Type B pancreatic cell (in vitro differentiated cells): ENCODE measurements at places on chromosomes 2 and 18.

GRCh38 chr2:102891296-102891695, 129.5 kb downstream of the TMEM182 start:
- H3K4me1 ChIP-seq = no peaks in the 10 kb centered on the region
- H3K4me3 ChIP-seq = no peak overlapping the region
- peaks cover 4% of the 10 kb centered on the region for H3K27me3 ChIP-seq
- H3K36me3 ChIP-seq = no peaks in the 10 kb centered on the region
- DNase-seq = no peak

- no peak overlapping the region for H3K4me3 ChIP-seq
- no peaks in the 10 kb centered on the region for H3K36me3 ChIP-seq
- DNase-seq = no peak
Observed at GRCh38 chr18:21315741-21316197, 73.7 kb downstream of the GREB1L start.

- no peak overlapping the region for H3K4me3 ChIP-seq
- no peaks in the 10 kb centered on the region for H3K4me1 ChIP-seq
- H3K27me3 ChIP-seq = peaks cover 10% of the 10 kb centered on the region
- no peak for DNase-seq
- H3K36me3 ChIP-seq = no peaks in the 10 kb centered on the region
Observed at GRCh38 chr2:112621790-112622527, 23.8 kb upstream of the SLC20A1 start.

GRCh38 chr2:69196327-69197117, 183.5 kb downstream of the ANTXR1 start:
- H3K4me1 ChIP-seq = peaks cover 11% of the 10 kb centered on the region
- H3K36me3 ChIP-seq = peaks cover 47% of the 10 kb centered on the region
- no peak overlapping the region for H3K27ac ChIP-seq
- DNase-seq = no peak
- H3K27me3 ChIP-seq = no peaks in the 10 kb centered on the region

DNA sequence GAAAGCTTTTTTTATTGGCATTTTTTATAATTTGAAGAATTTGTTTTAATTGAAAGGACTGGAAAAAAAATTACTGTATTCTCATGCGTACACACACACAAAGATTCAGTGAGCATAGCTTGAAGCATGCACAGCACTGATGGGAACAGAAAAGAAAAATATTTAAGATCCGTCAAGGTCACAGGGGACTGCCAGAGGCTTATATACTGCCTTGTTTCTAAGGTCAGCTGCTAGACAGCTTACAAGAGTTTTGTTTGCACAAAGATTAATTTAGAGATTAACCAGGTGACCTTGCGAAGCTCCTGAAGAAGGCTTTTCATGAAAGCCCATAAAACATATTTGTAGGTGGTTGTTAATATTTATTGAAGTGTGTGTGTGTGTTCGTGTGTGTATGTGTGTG, 396.3 kb downstream of the TRIB2 start:
- H3K27ac ChIP-seq = no peak overlapping the region
- no peak for DNase-seq
- peaks cover 9% of the 10 kb centered on the region for H3K4me1 ChIP-seq
- no peaks in the 10 kb centered on the region for H3K36me3 ChIP-seq
- peaks cover 10% of the 10 kb centered on the region for H3K27me3 ChIP-seq
- H3K4me3 ChIP-seq = no peak overlapping the region

DNA sequence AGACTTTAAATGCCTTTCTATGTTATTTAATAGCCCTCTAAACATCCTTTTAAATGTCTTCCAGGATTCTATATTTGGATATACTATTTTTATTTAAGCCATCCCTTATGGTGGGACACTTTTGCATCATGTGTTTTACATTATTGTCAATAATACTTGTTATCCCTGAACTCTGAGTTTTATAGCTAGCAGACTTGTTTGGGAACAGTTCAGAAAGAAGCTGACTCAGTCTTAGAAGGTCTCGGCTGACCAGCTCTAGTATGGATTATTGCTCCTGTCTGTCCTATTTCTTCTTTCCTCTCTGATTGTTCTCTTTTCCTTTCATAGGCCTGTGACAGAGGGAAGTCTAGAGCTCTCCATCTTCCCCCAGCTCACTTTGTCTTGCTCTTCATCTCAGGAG, 77.3 kb upstream of the CXCR4 start:
- H3K27ac ChIP-seq = no peak overlapping the region
- no peaks in the 10 kb centered on the region for H3K27me3 ChIP-seq
- no peak overlapping the region for H3K4me3 ChIP-seq
- no peaks in the 10 kb centered on the region for H3K4me1 ChIP-seq

- no peaks in the 10 kb centered on the region for H3K36me3 ChIP-seq
- no peaks in the 10 kb centered on the region for H3K27me3 ChIP-seq
- no peak for DNase-seq
- H3K4me1 ChIP-seq = no peaks in the 10 kb centered on the region
Observed at GRCh38 chr2:117737846-117738245, 76.6 kb upstream of the DDX18 start.

- peak overlapping the region; percentile 88 for H3K4me3 ChIP-seq
- H3K27ac ChIP-seq = peak overlapping the region; percentile 95
- peaks cover 6% of the 10 kb centered on the region for H3K27me3 ChIP-seq
- no peaks in the 10 kb centered on the region for H3K36me3 ChIP-seq
Observed at GRCh38 chr2:151289972-151290866, 751 bp upstream of the NMI start.

- peaks cover 17% of the 10 kb centered on the region for H3K4me1 ChIP-seq
- H3K36me3 ChIP-seq = peaks cover 3% of the 10 kb centered on the region
- H3K4me3 ChIP-seq = peak overlapping the region; percentile 90
- H3K27me3 ChIP-seq = peaks cover 53% of the 10 kb centered on the region
- DNase-seq = no peak
Observed at GRCh38 chr2:27263287-27264252, 723 bp upstream of the SLC30A3 start.

DNA sequence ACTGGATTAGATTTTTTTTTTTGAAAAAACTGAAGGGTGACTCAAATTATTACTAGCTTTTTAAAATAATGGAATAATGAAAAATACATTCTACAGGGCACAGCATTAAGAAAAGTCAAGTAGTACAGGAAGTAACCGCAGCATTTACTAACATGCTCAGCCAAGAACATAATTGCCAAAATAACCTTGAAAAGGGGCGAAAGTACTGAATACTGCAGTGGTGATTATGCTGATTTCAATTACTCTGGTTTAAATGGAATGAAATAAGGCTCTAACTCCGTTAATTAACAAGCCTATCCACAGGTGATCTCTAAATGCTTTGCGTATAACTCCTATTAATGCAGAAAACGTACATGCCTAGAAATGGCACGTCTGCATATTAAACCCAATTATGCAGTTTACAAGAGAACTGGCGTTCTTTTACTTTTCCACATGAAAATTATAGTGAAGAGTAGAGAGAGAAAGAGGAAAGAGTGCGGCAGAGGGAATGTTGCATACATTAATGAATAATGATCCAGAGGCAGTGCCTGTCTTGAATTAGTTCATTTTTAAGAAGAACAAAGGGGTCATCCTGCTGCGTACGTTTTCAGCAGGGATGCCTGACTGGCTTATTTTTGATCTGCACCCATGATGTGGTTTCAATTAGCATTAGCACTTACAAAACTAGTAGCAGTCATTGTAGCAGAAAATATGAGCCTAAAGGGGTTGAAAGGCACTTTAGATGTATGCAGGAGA, 612.4 kb downstream of the NYAP2 start:
- peaks cover 8% of the 10 kb centered on the region for H3K4me1 ChIP-seq
- no peaks in the 10 kb centered on the region for H3K27me3 ChIP-seq
- no peak for DNase-seq
- H3K36me3 ChIP-seq = no peaks in the 10 kb centered on the region

DNA sequence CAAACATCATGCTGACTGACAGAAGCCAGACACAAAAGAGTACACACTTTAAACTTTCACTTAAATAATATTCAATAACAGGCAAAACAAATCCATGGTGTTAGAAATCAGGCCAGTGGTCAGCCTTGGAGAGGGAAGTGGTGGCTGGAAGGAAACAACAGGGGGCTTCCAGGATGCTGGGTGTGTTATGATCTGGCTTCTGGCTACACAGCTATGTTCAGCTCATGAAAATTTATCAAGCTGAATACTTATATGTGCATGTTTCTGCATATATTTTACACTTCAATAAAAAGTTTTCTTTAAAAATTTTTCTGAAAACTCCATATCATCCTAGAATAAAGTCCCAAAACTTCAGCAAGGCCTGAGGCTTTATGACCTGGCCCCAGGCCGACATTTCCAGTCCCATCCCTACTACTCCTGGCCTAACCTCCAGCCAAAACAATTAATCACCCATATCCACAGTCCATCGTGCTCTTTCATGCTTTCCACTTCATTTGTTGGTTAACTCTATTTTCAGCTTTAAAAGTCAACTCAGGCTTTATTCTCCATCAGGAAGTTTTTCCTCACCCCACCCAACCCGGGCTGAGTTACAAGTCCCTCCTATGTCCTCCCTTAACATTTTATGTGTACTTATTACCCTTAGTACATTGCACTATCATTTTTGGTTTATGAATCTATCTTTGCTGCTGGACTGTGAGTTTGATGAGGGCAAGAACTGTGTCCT, 27.9 kb upstream of the SPTBN1 start:
- no peak overlapping the region for H3K27ac ChIP-seq
- no peaks in the 10 kb centered on the region for H3K27me3 ChIP-seq

GRCh38 chr2:71893646-71894045, 254.0 kb downstream of the CYP26B1 start:
- H3K36me3 ChIP-seq = no peaks in the 10 kb centered on the region
- peaks cover 19% of the 10 kb centered on the region for H3K4me1 ChIP-seq
- H3K27ac ChIP-seq = no peak overlapping the region
- H3K27me3 ChIP-seq = peaks cover 10% of the 10 kb centered on the region

DNA sequence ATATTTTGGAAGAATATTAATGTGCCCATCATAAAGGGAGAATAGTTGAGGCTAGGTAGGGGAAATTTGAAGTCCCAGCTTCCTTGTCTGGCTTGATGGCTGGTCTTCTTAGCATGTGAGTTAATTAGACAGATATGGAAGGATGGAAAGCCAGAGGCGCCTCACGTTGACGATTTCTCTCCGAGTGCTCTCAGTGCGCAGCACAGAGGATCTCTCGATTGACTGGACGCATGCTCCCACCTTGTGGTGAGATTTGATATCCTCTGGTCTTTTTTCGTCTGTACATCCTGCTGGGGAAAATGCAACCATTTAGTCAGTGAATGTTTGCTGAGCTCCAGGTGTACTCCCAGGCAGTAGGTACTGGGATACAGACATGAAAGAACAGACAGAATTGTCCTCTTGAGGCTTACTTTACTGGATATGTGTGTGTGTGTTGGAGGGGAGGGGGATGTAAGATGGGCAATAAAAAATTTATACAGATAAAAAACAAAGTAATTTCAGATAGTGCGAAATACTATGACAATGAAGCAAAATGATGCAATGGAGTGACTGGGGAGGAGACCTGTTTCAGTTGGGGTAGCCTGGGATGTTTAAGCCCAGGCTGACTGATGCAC, 66.9 kb upstream of the ZNG1B start:
- no peak overlapping the region for H3K4me3 ChIP-seq
- H3K27me3 ChIP-seq = peaks cover 8% of the 10 kb centered on the region
- H3K36me3 ChIP-seq = no peaks in the 10 kb centered on the region

DNA sequence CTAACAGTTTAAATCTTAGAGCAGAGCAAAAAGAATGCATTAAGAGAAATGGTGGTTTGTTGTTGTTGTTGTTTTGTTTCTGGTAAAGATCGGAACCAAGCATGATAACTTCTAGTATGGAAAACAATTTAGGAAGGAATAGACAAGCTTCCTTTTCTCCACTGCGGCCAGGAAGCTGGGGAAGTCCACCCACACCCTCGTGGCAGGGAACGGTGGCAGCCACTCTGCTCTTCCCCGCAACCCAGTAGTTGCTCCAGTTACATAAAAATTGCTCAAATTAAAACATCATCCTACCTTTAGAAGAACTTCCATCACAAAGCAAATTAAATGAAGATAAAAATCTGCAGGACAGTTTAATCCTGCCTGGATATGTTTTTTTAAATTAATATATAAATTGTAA, 113.0 kb downstream of the RBMS1 start:
- no peak for DNase-seq
- H3K4me3 ChIP-seq = no peak overlapping the region
- H3K36me3 ChIP-seq = no peaks in the 10 kb centered on the region
- H3K4me1 ChIP-seq = peaks cover 32% of the 10 kb centered on the region
- no peaks in the 10 kb centered on the region for H3K27me3 ChIP-seq
- no peak overlapping the region for H3K27ac ChIP-seq

DNA sequence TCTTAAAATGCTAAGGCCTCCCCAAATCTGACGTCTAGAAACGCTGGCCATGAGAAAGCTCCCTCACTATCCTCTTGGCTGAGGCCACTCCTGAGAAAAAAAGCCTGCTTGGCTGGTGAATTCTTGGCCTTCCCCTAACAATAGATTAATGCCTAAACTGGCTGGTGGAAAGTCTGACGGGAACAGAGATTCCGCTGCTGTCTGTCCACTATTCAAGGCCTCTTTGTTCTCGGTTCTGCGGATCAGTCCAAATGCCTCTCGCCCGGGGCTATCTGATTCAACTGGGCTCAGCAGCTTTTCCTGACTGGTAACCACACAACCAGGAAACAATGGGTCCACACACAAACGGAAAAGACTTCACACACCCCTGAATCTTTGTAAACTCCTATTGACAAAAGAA, 27.2 kb downstream of the PXDN start:
- no peak for DNase-seq
- H3K36me3 ChIP-seq = peaks cover 10% of the 10 kb centered on the region
- no peak overlapping the region for H3K4me3 ChIP-seq

DNA sequence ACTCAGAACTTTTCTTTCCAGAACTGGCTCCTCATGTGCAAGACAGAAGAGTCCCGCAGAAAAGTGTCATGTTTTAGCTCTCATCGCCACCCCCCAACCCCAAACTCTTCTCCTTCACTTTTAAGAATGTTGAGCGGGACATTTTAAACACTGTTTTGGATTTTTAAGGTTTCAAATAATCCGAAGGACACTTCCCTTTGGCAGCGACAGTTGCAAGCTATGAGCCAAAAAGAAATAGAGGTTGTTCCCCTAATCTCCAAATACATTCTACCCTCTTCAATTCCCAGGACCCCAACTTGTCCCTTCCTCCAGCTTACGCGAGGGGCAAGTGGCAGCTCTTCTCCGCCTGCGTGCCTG, 678 bp upstream of the UBE2E3 start:
- H3K4me1 ChIP-seq = peaks cover 26% of the 10 kb centered on the region
- H3K4me3 ChIP-seq = peak overlapping the region; percentile 84
- H3K36me3 ChIP-seq = peaks cover 4% of the 10 kb centered on the region
- peaks cover 4% of the 10 kb centered on the region for H3K27me3 ChIP-seq
- peak overlapping the region; percentile 87 for H3K27ac ChIP-seq
- no peak for DNase-seq
